ENCODE measurements at places on chromosomes 5 and 9.

GRCh38 chr9:137286975-137287383 is 9.5 kb downstream of the TOR4A start:
- H3K27ac ChIP-seq = no peak overlapping the region
- no peaks in the 10 kb centered on the region for H3K4me1 ChIP-seq
- no peaks in the 10 kb centered on the region for H3K36me3 ChIP-seq
- peaks cover 6% of the 10 kb centered on the region for H3K27me3 ChIP-seq
- peak; percentile 53 for DNase-seq

GRCh38 chr9:92482805-92483204 is 499 bp upstream of the ASPN start:
- H3K27me3 ChIP-seq = no peaks in the 10 kb centered on the region
- no peaks in the 10 kb centered on the region for H3K36me3 ChIP-seq
- no peak for DNase-seq

DNA sequence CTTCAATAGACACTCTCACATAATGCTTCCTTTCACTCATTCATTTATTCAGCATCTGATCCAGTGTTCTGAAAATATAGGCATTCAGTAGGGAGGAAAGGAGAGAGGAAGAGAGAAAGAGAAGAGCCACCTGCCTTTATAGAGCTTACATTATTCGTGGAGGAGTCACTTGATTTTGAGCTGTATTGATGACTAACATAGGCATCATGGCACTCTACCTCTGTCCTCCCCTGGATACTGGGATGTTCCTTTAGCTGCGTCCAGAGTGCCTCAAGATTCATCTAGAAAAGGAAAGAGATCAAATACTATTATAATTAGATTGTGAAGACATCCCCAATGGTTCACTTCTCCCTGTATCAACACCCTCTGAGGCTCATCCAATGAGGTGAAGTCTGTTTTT is 345.1 kb downstream of the SPATA31D1 start:
- no peaks in the 10 kb centered on the region for H3K4me1 ChIP-seq
- no peak overlapping the region for H3K27ac ChIP-seq
- H3K4me3 ChIP-seq = no peak overlapping the region
- no peaks in the 10 kb centered on the region for H3K27me3 ChIP-seq
- no peaks in the 10 kb centered on the region for H3K36me3 ChIP-seq

DNA sequence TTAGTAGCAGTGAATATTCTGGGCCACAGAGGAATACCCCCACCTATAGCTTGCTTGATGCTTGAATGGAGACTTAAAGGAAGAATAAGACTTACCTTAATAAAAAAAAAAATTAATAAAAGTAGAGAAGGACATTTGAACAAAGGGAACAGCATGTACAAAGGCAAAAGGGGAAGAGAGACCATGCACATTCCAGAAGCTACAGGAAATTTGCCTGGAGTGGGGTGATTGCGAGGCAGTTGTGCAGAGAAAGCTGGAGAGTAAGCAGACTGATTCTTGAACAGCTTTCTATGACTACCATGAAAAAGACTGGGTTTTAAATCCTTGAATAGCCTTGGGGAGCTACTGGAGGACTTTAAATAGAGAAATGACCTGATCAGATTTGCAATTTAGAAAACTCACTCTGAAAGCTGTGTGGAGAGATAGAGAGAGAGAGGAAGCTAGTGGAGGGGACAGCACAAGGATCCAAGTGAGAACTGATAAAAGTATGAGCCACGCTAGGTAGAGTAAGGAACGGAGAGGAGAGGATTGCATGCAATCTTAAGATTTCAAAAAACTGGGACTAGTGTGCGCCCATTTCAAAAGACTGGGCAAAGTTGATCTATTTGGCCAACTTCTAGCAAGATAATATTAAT is 12.5 kb upstream of the SSBP2 start:
- DNase-seq = no peak
- no peak overlapping the region for H3K4me3 ChIP-seq
- H3K36me3 ChIP-seq = no peaks in the 10 kb centered on the region
- H3K4me1 ChIP-seq = peaks cover 6% of the 10 kb centered on the region

All from activated CD8-positive, alpha-beta T cell treated with anti-CD3 and anti-CD28 coated beads for 36 hours (primary cell).